ENCODE measurements at places on chromosomes 11 and 22.

- DNase-seq, result no peak
Observed at GRCh38 chr22:37253126-37253660, 9.1 kb upstream of the RAC2 start.

DNA sequence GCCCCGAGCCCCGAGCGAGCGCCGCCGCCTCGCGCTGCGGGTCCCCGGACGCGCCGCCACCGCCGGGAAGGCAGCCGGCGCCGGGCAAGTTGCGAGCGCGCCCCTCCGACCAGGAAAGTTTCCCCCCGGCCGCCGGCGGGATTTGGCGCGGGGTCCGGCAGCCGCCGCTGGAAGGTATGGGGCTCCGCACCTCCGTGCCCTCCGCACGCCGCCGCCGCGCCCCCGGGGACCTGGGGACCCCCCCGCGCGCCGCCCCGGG is 281 bp downstream of the TSPAN18 start:
- no peak for DNase-seq

GRCh38 chr22:44363013-44363979 is 50.5 kb upstream of the SHISAL1 start:
- DNase-seq, result no peak

DNA sequence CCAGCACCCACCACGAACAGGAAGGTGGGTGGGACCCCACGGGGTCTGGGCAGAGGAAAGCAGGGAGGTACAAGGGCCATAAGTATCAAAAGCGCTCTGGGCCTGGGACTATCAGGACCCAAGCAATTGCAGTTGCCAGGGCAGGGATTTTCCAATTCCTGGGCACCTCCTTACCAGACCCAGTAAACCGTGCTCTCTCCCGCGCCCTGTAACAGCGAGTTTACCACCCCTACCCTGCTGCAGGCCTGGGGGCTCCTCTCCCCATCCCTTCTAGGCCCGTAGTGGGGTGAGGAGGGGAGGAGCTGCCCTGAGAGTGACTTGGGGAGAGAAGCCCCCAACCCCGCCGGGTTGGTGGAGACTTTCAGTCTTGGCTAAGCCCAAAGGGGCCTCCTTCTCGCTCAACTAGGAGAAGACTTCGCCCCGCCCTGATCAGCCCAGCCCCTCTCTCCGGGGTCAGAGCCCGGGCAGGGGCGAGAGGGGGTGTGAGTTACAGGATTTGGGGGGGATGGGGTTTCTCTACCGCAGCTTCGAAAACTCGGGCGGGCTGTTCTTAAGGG is 5.4 kb downstream of the PAX6 start:
- DNase-seq, result peak; percentile 49

GRCh38 chr11:114081641-114082414 is 22.3 kb downstream of the ZBTB16 start:
- no peak for DNase-seq

DNA sequence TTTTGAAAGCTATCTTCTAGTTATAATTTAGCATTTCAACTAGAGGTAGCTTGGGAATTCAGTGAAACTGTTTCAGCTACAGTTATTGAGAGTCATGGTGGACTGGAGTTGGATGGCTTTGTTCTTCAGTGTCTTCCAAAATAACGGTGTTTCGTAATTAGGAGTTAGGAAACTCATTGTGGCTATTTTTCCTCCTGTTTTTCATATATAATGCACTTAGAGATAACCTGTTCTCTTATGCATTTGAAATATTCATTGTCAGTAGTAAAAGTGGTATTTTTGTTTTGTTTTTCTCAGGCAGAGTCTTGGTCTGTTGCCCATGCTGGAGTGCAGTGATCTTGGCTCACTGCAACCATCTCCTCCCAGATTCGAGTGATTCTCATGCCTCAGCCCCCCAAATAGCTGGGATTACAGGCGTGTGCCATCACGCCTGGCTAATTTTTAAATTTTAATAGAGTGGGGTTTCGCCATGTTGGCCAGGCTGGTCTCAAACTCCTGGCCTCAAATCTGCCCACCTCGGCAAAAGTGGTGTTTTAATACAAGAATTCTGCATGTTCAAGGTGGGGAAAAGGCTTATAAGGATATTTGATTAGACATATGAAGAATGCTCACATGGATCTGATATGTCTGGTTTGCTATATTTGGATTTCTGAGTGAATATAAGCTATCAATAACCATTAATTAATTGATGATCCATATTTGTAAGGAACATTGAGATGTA is 12.7 kb downstream of the PDHX start:
- no peak for DNase-seq

GRCh38 chr11:69204941-69205742 is 49.4 kb downstream of the SMIM38 start:
- no peak for DNase-seq

DNA sequence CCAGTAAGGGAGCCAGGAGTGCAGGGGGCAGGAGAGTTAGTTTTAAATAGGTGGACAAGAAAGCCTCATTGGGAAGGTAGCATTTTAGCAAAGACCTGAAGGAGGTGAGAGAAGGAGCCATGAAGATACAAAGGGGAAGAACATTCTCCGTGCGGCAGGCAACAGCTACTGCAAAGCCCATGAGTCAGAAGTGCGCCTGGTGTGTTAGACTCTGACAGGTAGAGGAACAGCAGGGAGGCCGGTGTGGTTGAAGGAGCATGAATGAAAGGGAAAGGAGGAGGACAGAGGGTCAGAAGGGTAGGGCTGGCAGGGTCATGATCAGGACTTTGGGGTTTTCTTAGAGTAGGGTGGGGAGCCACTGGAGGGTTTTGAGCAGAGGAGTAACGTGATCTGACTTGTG is 34.5 kb upstream of the PAMR1 start:
- DNase-seq, result no peak

- DNase-seq, result peak; percentile 55
Observed at GRCh38 chr11:74004046-74004695, 4.7 kb downstream of the UCP3 start.

- DNase-seq, result no peak
Observed at GRCh38 chr11:93288079-93288478, 42.5 kb upstream of the DEUP1 start.

GRCh38 chr22:17085277-17086181 is 729 bp downstream of the IL17RA start:
- no peak for DNase-seq

DNA sequence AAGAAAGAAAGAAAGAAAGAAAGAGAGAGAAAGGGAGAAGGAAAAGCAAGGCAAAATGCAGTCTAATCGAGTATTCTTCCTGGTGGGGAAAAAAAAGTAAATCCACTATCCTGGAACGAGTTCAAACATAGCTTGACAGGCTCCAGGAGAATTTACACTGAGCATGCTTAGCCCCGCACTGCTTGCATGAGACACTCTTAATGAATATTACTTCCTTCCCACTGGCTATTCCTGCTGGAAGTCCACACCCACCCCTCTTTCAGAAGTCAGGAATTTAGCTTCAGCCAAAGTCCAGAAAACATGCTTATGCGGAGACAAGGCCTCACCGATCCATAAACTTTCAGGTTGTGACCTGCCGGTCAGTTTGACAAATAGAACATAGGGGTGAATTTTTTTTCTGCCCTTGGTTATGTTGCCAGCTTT is 251.8 kb upstream of the BLID start:
- DNase-seq, result no peak

GRCh38 chr22:41821471-41822316 is 11.2 kb upstream of the SREBF2 start:
- DNase-seq, result no peak

DNA sequence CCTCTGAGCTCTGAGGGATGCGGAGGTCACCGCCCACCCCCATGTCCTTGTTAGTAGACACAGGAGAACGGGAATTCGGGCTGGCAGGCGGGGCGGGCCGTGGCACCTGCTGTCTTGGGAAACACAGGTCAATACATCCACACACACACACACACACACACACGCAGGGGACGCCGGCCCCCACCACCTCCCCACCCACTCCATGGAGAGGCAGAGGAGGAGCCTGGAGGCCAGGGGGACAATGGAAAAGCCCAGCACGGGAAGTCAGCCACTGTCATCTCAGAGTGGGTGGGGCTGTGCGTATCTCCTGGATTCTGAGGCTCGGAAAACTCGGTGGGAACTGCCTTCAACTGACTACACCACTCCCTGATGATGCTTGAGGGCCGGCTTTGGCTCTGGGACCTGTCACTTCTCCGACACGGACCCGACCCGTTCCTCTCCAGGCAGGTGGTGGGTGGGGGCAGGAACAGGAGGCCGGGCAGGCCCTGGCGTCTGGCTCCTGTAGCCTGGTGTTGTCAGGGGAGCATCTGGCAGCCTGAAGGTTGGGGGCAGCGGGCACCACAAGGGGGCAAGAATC is 18.5 kb upstream of the TMEM184B start:
- no peak for DNase-seq

- DNase-seq, result no peak
Observed at GRCh38 chr11:122074022-122074421, 42.0 kb downstream of the BLID start.

- no peak for DNase-seq
Observed at GRCh38 chr11:86035164-86035563, 33.7 kb downstream of the PICALM start.

- DNase-seq, result no peak
Observed at GRCh38 chr22:50403701-50404101, 60.6 kb downstream of the PPP6R2 start.

DNA sequence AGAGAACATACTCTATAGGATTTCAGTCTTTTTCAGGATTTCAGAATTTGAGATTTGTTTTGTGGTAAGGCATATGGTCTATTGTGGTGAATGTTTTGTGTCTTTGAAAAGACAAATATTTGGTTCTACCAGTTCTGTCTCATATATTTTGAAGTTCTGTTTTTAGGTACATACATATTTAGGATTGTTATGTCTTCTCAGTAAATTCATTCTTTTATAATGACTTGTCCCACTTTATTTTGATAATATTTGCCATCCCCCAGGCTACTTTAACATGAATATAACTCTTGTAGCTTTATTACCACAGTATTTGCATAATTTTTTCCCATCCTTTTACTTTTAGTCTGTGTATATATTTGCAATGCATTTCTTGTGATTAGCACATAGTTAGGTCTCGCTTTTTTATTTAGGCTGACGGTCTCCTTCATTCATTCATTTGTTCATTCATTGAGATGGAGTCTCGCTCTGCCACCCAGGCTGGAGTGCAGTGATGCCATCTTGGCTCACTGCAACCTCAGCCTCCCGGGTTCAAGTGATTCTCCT is 32.1 kb downstream of the MTMR3 start:
- DNase-seq, result no peak

Measured in vagina (tissue), 2 donors.